Caki2 (cell line): ENCODE measurements at places on chromosomes 7 and 10. TPM values are rescaled to one million over a fixed set of nuclear protein-coding genes. Genes with fewer than 3 reads are reported as not detected.

The LRRC4 gene
- not detected in 2 replicates for total RNA-seq

The PBLD gene
- 0.78 and 1.4 TPM in 2 replicates for total RNA-seq

The FEZF1 gene
- total RNA-seq: not detected in 2 replicates

The SNCG gene
- 245 and 315 TPM in 2 replicates for total RNA-seq

The DNMBP gene
- 6.0 and 6.2 TPM in 2 replicates for total RNA-seq

The ADRA2A gene
- total RNA-seq: not detected in 2 replicates
